ENCODE measurements at places on chromosomes 2 and 18.

DNA sequence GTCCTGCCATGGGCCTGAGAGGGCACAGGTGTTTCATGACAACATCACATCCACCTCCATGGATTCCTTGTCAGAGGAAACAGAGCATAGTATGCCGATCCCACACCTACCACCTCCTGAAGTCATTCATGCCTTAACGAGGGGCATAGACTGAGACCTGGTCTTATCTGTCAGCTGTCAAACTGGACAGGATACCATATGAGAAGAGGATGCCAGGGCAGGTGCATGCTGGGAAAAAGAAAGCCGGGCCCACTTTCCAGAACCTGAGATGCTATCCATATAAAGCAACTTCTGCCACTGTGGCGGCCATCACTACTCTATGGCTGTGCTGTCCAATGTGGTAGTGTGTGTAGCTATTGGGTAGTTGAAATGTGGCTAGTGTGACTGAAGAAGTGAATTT, 116.0 kb upstream of the SIX2 start:
- no peak for DNase-seq

- no peak for DNase-seq
Measured at GRCh38 chr2:99789849-99790248, 300.0 kb upstream of the REV1 start.

- DNase-seq = no peak
Measured at GRCh38 chr2:104040771-104041170, 813.1 kb upstream of the POU3F3 start.

DNA sequence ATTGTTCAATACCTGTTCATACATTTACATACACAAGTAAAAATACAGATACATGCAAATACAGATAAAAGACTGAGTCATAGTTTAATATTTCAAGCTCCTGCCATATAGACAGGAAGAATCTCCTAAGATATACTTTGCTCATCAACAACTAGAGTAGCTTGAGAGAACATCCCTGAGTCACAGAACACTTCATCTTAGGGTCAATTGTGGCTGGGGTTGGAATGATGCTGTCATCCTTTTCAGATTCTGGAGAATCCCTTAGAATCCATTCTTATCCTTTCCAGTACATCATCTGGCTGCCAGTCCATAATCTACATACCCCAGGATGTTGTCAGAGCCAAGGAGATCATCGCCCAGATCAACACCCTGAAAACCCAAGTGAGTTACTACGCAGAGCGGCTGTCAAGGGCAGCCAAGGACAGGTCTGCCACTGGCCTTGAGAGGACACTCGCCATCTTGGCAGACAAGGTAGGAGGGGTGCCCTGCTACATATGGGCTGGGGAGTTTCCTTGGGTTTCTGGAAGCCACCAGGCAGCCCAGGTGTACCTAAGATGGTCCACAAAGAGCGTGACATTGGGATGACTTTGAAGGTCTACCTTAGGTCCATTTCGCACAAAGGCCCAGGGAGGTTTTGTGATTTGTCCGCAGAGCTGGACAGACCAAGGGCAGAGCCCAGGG, 55.7 kb downstream of the COA5 start:
- no peak for DNase-seq

GRCh38 chr2:86223140-86223926, 24.1 kb downstream of the MRPL35 start:
- no peak for DNase-seq

- DNase-seq = no peak
Measured at GRCh38 chr2:160267692-160268091, 67.6 kb upstream of the ITGB6 start.

- DNase-seq = no peak
Measured at GRCh38 chr2:11585071-11585470, 51.2 kb downstream of the GREB1 start.

Measured in left lung (tissue), 14 donors.